ENCODE measurements at places on chromosomes 2 and 18. TPM values are rescaled to one million over a fixed set of nuclear protein-coding genes. Genes with fewer than 3 reads are reported as not detected.

Gene DLGAP1
- 59.5 TPM for total RNA-seq

Gene RAPGEF4
- 4.7 TPM for total RNA-seq

Gene PLEK
- total RNA-seq = not detected

Gene GAD1
- total RNA-seq = 0.47 TPM

Gene CCDC74B
- total RNA-seq = 34.5 TPM

Measured in GM23338 (cell line).